ENCODE measurements at places on chromosomes 11 and 22. TPM values are rescaled to one million over a fixed set of nuclear protein-coding genes. Genes with fewer than 3 reads are reported as not detected.
A peak's percentile ranks its signal among the peaks of the same experiment; 100 is the strongest.

DNA sequence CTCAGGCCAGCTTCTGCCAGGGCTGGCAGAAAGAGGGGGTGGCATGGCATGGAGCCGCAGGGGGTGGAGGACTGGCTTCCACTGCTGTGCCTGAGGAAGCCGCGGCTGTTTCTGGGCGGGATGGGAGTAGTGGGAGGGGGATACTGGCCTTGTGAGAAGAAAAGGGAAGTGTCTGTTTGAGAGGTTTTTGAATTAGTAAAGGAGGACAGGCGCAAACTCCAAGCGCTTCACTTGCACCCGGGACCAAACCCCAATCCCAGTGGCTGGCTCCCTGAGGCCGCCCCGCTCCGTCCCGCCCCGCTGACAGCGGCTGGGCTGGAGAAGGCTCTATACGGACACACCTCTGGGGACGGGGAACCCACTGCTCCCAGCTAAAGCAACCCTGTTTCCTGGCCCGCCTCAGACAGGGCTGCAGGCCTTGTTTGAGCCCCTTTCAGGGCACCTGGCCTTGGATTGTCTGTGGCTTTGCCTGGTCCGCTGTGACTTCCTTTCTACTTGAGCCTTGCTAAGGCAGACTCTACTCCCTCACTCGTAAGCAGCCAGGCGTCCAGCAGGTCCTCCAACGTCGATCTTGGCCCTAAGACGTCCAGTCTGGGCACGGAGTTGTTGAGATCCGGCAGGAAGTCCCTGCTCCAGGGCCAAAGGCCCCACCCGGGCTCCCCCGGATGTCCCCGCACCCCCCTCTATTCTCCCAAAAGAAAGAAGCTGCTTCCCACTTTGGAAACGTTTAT lies 2.2 kb downstream of the APOA1 start:
- no peak for DNase-seq
- no peaks in the 10 kb centered on the region for H3K27me3 ChIP-seq
- H3K27ac ChIP-seq: peak overlapping the region; percentile 76
- H3K36me3 ChIP-seq: no peaks in the 10 kb centered on the region

DNA sequence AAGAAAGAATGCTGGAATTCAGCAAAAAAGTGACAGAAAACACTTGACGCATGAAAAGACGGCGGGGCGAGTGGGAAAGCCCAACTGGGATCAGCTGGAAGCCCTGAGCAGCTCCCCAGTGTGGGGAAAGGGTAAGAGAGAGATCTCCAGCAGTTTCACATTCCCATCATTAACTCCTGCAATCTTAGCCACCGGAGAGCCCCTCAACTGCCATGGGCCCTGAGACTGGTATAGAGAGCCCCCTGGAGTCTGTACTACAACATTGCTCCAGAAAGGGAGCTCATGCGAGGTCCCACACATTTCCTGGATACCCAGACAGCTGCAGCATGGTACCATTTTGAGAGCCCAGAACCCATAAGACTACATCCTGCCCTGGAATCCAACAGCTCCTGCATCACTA lies 31.1 kb downstream of the MRGPRX4 start:
- H3K27ac ChIP-seq: no peak overlapping the region
- H3K4me3 ChIP-seq: no peak overlapping the region
- H3K4me1 ChIP-seq: peaks cover 2% of the 10 kb centered on the region
- H3K27me3 ChIP-seq: peaks cover 42% of the 10 kb centered on the region

DNA sequence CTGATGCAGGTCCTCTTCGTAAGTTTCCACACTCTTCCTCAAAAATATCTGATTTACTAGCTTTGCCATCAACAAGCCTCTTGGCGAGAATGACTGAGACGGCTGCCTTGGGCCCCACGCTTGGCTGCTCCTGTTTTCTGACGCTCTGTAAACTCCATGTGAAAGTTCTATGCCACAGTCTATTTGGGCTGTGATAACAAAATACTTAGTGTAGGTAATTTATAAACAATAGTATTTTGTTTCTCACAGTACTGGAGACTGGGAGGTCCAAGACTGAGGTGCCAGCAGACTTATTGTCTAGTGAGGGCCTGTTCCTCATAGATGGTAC lies 123.2 kb upstream of the SORL1-AS1 start:
- no peak overlapping the region for H3K4me3 ChIP-seq
- H3K27ac ChIP-seq: no peak overlapping the region
- H3K27me3 ChIP-seq: no peaks in the 10 kb centered on the region
- DNase-seq: no peak

GRCh38 chr22:37994049-37994448 lies 9.7 kb upstream of the SOX10 start:
- H3K27ac ChIP-seq: peak overlapping the region; percentile 69
- H3K36me3 ChIP-seq: no peaks in the 10 kb centered on the region
- no peak overlapping the region for H3K4me3 ChIP-seq
- H3K4me1 ChIP-seq: peaks cover 16% of the 10 kb centered on the region
- DNase-seq: peak; percentile 31
- no peaks in the 10 kb centered on the region for H3K27me3 ChIP-seq

DNA sequence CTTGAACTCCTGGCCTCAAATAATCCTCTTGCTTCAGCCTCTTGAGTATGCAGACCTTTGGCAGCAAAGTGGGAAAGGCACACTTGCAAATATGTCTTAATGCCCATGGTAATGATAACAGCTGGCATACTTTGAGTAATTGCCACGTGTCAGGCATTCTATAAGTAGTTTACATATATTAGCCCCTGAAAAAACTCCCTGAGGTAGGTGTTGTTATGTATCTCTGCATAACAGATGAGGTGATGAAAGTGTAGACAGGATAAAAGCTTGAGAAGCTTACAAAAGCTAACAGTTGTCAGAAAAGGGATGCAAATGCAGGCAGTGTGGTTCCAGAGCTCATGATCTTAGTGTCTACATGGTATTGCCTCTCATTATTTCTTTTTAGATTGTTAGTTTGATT lies 291.1 kb upstream of the C11orf87 start:
- no peaks in the 10 kb centered on the region for H3K4me1 ChIP-seq
- H3K36me3 ChIP-seq: no peaks in the 10 kb centered on the region
- DNase-seq: no peak

DNA sequence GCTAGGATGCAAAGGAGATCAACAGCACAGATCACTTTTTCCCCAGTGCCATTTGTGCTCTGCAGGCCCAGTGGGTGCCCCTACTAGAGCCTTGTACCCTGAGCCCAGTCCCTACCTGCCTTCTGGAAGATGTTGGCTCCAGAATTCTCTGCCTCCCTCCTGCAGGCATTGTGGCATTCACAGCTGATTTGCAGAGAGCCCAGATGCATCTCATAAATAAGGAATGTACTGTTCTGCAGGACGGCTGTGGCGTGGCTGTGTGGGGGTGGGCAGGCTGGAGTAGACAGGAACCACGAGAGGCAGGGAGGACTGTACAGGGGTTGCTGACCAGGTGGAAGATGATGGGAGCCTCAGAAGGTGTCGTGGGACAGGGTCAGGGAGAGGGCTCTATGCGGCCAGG lies 11.2 kb upstream of the MIAT start:
- peaks cover 87% of the 10 kb centered on the region for H3K4me1 ChIP-seq
- peaks cover 1% of the 10 kb centered on the region for H3K27me3 ChIP-seq
- H3K4me3 ChIP-seq: no peak overlapping the region
- no peak overlapping the region for H3K27ac ChIP-seq
- DNase-seq: no peak

GRCh38 chr11:72529068-72529467 lies 94.7 kb upstream of the CLPB start:
- DNase-seq: no peak
- H3K4me3 ChIP-seq: no peak overlapping the region
- H3K4me1 ChIP-seq: peaks cover 1% of the 10 kb centered on the region
- H3K36me3 ChIP-seq: no peaks in the 10 kb centered on the region
- peaks cover 28% of the 10 kb centered on the region for H3K27me3 ChIP-seq

GRCh38 chr11:66950112-66950535 lies 8.1 kb downstream of the PC start:
- H3K27me3 ChIP-seq: no peaks in the 10 kb centered on the region
- H3K4me1 ChIP-seq: no peaks in the 10 kb centered on the region
- DNase-seq: no peak
- H3K36me3 ChIP-seq: no peaks in the 10 kb centered on the region

DNA sequence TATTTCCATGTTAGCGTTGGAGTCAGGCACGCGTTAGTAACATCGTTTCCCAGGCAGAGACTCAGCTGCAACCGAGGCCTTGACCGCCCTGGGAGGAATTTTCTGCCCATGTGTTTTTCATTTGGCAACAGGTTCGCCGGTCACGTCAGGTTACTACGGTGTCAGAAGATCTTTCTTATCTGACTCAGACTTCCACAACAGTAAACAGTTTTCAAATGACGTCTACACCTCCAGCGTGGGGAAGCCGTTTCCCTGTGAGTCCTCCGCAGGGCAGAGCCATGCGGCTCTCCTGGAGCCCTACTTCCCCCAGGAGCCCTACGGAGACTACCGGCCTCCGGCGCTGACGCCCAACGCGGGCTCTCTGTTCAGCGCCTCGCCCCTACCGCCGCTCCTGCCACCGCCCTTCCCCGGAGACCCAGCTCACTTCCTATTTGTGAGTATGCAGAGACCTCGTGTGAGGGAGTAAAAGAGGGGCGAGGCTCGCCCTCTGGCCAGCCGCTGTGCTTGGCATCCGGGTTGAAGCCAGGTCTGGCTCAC lies 14.3 kb upstream of the POU2AF3 start:
- no peaks in the 10 kb centered on the region for H3K4me1 ChIP-seq
- no peak overlapping the region for H3K4me3 ChIP-seq
- H3K27ac ChIP-seq: no peak overlapping the region
- no peaks in the 10 kb centered on the region for H3K36me3 ChIP-seq
- DNase-seq: no peak

GRCh38 chr11:115008799-115009198 lies 330.5 kb downstream of the NXPE2 start:
- H3K4me3 ChIP-seq: no peak overlapping the region
- DNase-seq: no peak
- no peaks in the 10 kb centered on the region for H3K27me3 ChIP-seq
- H3K4me1 ChIP-seq: no peaks in the 10 kb centered on the region

- no peaks in the 10 kb centered on the region for H3K36me3 ChIP-seq
- DNase-seq: no peak
These were observed 5.9 kb downstream of the USP2 start for GRCh38 chr11:119375337-119376196.

GRCh38 chr11:117822074-117823033 lies 2.2 kb downstream of the FXYD2 start:
- peak; percentile 75 for DNase-seq
- no peaks in the 10 kb centered on the region for H3K36me3 ChIP-seq
- H3K27me3 ChIP-seq: no peaks in the 10 kb centered on the region
- peaks cover 82% of the 10 kb centered on the region for H3K4me1 ChIP-seq

DNA sequence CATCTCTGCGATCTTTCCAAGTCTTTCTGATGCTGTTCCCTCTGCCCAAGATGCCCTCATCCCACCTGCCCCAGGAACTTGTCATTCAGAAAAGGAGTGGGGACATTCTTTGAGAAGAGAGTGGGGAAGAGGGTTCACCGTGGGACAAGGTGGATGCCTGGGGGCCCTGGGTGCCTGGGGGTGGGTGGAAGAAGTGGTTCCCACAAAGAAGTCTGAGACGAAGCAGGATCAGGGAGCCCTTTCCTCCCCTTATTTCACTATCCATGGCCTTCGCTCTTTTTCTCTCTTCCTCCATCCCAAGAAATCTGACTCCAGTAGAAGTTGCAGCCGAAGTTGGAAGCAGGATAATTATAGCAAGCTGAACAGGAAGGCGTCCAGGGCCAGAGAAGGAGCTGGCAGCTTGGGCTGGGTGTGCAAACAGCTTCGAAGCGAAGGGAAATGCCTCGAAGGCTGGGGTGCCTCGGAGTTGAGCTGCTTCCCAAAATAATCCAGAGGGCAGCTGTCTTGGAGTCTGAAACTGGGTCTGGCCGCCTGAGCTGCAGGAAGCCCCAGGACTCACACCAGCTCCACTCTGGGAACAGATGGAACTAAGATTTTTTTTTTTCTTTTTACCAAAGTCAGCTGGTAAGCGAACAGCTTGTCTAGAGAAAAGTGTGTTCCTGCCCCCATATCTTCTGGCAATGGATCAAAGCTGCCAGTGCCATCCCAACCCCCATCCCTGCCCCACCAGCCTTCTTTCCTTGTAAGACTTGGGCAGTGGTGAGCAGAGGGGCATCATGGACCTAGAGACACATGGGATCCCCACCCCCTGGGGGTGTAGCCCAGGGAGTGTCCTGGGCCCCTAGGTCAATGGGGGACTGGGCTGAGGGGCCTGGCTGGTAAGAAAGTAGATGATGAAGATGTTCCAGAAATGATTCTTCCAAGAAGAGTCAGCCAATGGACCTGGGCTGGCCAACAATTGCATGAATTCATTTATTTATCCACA lies 31.5 kb downstream of the PARVG start:
- no peaks in the 10 kb centered on the region for H3K27me3 ChIP-seq
- no peak overlapping the region for H3K4me3 ChIP-seq
- peaks cover 12% of the 10 kb centered on the region for H3K36me3 ChIP-seq
- no peak overlapping the region for H3K27ac ChIP-seq
- DNase-seq: no peak

- no peak overlapping the region for H3K4me3 ChIP-seq
- no peaks in the 10 kb centered on the region for H3K36me3 ChIP-seq
- no peak overlapping the region for H3K27ac ChIP-seq
- peaks cover 10% of the 10 kb centered on the region for H3K4me1 ChIP-seq
These were observed 19.4 kb upstream of the CTSD start for GRCh38 chr11:1782831-1783724.

- peaks cover 26% of the 10 kb centered on the region for H3K36me3 ChIP-seq
- no peak overlapping the region for H3K4me3 ChIP-seq
- no peak overlapping the region for H3K27ac ChIP-seq
- H3K27me3 ChIP-seq: peaks cover 3% of the 10 kb centered on the region
These were observed 4.3 kb downstream of the CBX6 start for GRCh38 chr22:38867471-38868285.

- H3K36me3 ChIP-seq: no peaks in the 10 kb centered on the region
- no peak for DNase-seq
- no peak overlapping the region for H3K4me3 ChIP-seq
- no peak overlapping the region for H3K27ac ChIP-seq
- peaks cover 9% of the 10 kb centered on the region for H3K4me1 ChIP-seq
These were observed 19.3 kb downstream of the TREH start for GRCh38 chr11:118659953-118660680.

GRCh38 chr11:82889133-82890001 lies 10.9 kb downstream of the PRCP start:
- DNase-seq: no peak
- H3K27me3 ChIP-seq: no peaks in the 10 kb centered on the region
- H3K4me1 ChIP-seq: no peaks in the 10 kb centered on the region
- H3K4me3 ChIP-seq: no peak overlapping the region
- no peak overlapping the region for H3K27ac ChIP-seq

The MRGPRE gene
- not detected for total RNA-seq

The DDX10 gene
- 26.3 TPM for total RNA-seq

The ARFGAP3 gene
- total RNA-seq: 36.7 TPM

The TCF20 gene
- total RNA-seq: 75.9 TPM

The IFT27 gene
- total RNA-seq: 27.2 TPM

The SLC22A25 gene
- total RNA-seq: not detected

The PRRG4 gene
- total RNA-seq: 0.24 TPM

The LMNTD2 gene
- total RNA-seq: 0.81 TPM

The PTS gene
- total RNA-seq: 20.8 TPM

Measured in activated CD8-positive, alpha-beta T cell treated with anti-CD3 and anti-CD28 coated beads, Interleukin-2, amount 10 ng/mL, durations not matched to agents 7 days and 5 days (primary cell).